ENCODE measurements at places on chromosomes 16 and 17. TPM values are rescaled to one million over a fixed set of nuclear protein-coding genes. Genes with fewer than 3 reads are reported as not detected.
A peak's percentile ranks its signal among the peaks of the same experiment; 100 is the strongest.

- no peak for DNase-seq
Measured at GRCh38 chr16:17496891-17497290, 26.1 kb upstream of the XYLT1 start.

DNA sequence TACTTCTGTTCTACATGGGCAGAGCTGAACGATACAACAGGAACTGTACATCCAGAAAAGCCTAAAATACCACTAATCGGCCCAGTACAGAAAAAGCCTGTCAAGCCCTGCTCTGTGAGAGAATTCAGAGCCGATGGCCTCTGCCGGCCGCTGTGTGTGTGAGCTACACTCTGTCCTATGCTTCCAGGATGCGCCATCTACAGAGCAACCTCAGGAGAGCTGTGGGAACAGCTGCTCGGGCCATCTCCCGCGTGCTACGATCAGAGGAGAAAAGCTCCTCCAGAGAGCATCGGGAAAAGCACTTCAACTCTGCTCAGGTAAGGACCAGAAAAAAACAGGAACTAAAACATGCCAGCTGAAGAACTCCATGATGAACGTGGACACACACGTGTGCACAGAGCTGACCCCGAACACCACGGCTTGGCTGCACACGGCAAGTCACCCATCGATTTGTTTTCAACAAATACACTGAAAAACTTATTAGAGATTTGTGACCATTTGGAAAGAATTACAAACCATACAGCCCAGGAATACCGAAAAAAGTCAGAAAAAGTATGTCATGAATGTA, 115.9 kb downstream of the ANKRD11 start:
- DNase-seq: peak; percentile 86

DNA sequence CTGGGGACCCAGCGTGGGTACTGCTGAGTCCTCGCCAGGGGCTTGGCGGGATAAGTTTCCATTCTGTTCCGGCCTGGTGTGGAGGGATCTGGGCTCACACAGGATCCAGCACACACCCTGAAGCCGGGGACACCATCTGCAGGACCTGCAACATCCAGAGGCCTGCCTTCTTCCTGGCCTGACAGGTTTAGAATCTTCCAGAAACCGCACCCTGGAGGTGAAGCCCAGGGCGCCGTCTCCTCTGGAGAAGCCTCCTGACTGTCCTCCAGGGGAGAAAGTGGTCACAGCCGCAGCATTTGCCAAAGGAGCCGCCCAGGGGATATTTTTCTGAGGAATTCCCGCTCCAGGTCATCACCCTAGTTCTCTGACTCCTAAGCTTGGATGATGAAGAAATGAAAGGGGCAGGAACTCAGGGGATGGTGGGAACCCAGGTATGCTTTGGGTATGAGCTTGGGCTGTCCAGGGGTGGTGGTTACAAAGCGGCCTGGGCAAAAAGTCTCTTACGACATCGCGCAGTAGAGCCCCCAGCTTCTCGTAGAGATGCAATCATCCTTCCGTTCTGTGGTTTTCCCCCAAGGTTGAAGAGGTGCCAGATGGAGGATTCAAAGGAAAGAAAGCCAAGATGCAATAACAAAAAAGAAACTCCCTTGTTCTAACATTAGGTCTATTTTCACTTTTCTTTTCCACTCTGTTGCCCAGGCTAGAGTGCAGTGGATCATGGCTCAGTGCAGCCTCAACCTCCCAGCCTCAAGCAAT, 9.1 kb upstream of the CRISPLD2 start:
- no peak for DNase-seq

The NR1D1 gene
- total RNA-seq: 2.6 TPM

GRCh38 chr17:9917131-9917530, 12.1 kb upstream of the RCVRN start:
- no peak for DNase-seq

DNA sequence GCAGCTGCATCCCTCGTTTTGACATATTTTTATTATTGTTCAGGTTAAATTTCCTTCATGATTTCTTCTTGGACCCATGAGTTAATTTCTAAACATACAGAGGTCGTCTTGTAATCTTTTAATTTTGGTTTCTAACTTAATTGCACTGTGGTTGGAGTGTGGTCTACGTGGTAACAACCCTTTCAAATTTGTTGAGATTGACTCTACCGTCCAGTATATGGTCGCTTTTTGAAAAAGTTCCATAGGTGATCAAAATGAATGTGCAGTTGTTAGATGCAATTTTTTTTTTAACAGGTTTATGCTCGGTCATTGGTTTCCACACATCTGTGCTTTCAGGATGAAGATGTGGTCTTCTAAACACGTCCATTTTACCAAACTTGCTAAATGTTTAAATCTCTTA, 11.0 kb upstream of the SLC6A4 start:
- DNase-seq: no peak

The BCL6B gene
- total RNA-seq: 1.3 TPM

GRCh38 chr17:4636474-4637100, 4.9 kb downstream of the ALOX15 start:
- no peak for DNase-seq

The C16orf46 gene
- total RNA-seq: 3.9 TPM

DNA sequence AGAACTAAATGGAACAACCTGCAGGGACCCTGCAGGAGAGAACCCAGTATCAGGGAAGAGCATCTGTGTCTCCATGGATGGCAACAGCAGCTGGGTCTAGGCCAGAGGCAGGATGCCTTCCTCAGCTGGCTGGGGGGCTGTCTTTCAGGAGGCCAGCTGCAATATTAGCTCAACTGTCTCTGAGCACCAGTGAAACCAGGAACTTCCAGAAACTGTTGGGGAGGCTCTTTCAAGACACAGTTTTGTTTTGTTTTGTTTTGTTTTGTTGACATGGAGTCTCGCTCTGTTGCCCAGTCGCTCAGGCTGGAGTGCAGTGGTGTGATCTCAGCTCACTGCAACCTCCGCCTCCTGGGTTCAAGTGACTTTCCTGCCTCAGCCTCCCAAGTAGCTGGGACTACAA, 7.6 kb downstream of the GPR142 start:
- no peak for DNase-seq

The NUP88 gene
- 72.2 TPM for total RNA-seq

DNA sequence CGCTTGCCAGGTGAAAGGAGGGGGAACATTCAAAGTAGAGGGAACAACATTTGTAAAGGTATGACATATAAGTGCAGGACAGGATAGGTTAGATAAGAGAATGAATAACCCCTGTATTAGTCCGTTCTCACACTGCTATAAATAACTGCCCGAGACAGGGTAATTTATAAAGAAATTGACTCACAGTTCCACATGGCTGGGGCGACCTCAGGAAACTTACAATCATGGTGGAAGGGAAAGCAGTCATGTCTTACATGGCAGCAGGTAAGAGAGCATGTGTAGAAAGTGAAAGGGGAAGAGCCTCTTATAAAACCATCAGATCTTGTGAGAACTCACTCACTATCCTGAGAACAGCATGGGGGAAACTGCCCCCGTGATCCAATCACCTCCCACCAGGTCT, 223.8 kb downstream of the SOX9 start:
- DNase-seq: no peak

DNA sequence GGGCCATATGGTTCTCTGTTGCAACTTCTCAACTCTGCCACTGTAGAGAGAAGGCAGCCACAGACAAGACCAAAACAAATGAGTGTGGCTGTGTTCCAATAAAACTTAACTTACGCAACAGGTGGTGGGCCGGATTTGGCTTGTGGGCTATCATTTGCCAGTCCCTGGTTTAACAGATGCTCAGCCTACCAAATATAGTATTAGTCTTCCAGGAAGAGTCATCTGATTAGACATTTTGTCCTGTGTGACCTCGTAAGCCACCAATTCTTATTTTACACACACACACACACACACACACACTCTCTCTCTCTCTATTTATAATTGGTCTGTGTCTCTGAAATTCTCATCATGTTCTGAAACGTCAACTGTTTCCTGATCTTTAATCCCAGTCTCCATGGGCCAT, 245.9 kb downstream of the XYLT1 start:
- no peak for DNase-seq

GRCh38 chr17:164303-165235, 16.9 kb downstream of the DOC2B start:
- DNase-seq: peak; percentile 90

The TBC1D3C gene
- 1.3 TPM for total RNA-seq

GRCh38 chr16:65260746-65261145, 138.9 kb upstream of the CDH11 start:
- no peak for DNase-seq

GRCh38 chr16:84283314-84284153, 11.1 kb upstream of the WFDC1 start:
- DNase-seq: no peak

DNA sequence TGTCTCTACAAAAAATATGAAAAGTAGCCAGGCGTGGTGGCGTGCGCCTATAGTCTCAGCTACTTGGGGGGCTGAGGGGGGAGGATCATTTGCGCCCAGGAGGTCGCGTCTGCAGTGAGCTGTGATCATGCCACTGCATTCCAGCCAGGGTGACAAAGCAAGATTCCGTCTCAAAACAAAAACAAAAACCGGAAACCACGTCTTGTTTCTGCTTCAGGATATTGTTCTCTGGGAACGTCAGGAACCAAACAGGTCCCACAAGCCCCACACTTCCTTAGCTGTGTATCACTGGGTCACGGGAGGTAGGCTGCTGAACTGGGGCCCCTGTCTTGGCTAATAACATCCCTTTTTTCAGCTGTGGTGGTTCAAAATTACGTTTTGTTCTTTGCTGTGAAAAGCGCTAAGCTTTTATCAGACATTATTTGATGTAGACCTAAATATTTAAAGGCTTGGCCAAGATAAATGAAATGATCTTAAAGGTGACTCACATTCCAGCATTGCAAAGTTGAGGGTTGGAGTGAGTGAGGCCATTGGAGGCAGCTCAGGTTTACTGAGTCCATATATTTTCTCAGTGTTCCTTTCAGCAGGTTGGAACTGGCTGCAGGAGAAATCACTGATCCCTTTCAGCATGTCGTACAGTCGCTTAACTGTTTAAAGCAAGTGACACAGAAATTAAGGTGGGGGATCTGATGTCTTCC, 16.4 kb upstream of the SEC14L1 start:
- DNase-seq: no peak

The MTHFSD gene
- total RNA-seq: 25.8 TPM

Measured in endodermal cell (in vitro differentiated cells).